ENCODE measurements at places on chromosomes 16 and 17.
A peak's percentile ranks its signal among the peaks of the same experiment; 100 is the strongest.

GRCh38 chr16:46638947-46639925 lies 18.1 kb upstream of the SHCBP1 start:
- DNase-seq, result peak; percentile 22

DNA sequence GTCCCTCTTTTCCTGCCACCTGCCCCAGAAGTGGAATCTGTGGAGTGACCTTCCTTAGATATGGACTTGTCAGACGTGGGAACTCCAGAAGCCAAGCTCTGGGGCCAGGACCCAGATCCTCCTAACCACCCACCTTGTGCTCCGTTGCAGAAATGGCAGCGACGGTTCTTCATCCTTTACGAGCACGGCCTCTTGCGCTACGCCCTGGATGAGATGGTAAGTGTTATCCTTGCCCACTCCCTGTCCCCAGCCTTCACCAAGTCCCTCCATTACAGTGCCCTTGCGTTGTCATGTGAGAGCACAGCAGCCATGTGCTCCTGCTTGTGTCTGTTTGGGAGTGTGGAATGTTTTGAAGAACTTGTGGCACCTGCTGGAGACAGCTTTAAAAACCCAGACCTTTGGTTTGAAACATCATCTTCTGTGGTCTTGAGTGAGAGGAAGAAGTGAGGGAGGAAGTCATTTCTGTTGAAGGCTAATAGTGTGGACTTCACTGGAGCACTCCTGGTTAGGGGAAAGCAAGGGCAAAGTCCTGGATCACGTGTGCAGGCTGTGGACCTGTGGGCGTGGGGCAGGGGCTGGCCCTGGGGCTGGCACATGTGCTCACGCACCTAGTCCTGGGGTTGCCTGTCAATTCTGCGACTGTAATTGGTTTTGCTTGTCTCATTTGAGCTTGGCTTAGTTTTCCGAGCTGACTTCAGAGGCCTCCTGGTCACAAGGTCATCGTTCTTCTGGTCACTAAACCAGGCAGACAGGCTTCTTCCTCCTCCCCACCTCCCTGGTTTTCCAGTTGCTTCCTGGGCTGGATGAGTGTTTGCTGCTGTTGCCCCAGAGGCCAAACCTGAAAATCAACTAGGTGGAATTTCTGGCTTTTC lies 35.8 kb downstream of the MPRIP start:
- no peak for DNase-seq

- no peak for DNase-seq
These were observed 112.1 kb downstream of the SNX11 start for GRCh38 chr17:48219617-48220016.

GRCh38 chr16:88337021-88337420 lies 45.7 kb upstream of the ZNF469 start:
- DNase-seq, result no peak

DNA sequence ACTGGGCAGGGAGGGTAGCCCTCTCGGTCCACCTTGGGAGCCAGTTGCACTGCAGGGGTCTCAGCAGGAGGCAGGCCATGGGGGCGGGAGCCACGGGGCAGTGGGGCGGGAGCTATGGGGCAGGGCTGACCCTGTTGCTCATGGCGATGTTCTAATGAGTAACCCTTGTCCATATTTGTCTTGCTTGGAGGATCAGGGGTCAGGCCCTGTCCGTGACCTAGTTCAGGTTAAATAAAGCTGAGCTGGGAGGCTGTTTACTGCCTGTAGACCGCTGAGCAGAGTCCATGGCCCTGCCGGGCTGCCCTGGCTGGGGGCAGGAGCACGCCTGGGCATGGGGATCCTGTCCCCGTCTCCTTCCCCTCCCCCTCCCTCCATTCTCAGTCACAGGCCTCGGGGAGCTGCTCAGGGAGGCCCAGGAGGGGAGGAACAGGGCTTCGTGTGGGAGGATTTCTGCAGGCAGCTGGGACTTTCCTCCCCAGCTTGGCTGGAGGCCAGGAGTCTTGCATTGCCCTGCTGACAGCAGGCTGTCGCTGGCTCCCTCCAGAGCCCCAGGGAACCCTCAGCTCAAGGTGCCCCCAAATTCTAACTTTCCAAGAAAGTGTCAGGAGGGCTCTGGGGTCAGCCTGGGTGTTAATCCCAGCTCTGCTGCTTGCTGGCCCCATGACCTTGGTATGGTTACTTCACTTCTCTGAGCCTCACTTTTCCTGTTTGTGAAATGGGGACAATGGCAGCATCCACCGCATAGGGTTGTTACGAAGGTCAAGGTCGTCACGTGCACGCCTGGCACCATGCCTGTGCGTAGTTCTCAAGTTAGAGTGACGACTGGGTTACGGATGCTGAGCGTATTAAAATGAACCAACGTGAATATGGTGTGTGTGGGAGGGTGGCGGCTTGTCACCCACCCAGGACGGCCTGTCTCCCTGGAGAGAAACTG lies 6.1 kb upstream of the SERPINF2 start:
- DNase-seq, result peak; percentile 89

GRCh38 chr16:54245788-54246453 lies 40.7 kb downstream of the IRX3 start:
- DNase-seq, result no peak

DNA sequence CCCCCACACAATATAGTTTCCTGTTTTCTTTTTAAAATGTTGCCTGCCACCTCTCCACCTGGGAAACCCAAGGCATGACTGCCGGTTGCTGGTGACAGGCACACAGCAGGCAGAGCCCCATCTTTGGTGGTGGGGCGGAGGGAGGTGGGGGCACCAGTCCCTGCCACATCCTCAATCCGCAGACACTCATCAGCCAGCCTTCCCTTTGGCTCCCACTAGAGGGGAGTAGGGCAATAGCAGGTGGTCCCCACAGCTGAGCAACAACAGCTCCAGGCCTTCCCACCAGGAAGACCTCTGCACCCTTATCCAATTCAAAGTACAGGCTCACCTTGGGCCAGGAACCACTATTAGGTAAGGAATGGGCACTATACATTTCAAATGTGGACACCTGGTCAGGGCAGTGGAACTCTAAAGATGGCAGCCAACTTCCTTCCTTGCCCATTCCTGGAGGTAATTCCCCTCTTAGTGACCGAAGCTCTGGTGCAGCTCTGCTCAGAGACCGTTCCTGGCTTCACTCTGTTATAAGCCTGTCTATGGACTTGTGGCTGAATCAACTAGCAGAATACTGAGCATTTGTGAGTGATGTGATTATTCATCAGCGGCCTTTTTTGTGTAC lies 13.9 kb downstream of the RECQL5 start:
- peak; percentile 63 for DNase-seq

- DNase-seq, result no peak
These were observed 28.2 kb upstream of the HAS3 start for GRCh38 chr16:69077251-69077650.

- DNase-seq, result no peak
These were observed 56.1 kb upstream of the ENDOV start for GRCh38 chr17:80358861-80359260.

DNA sequence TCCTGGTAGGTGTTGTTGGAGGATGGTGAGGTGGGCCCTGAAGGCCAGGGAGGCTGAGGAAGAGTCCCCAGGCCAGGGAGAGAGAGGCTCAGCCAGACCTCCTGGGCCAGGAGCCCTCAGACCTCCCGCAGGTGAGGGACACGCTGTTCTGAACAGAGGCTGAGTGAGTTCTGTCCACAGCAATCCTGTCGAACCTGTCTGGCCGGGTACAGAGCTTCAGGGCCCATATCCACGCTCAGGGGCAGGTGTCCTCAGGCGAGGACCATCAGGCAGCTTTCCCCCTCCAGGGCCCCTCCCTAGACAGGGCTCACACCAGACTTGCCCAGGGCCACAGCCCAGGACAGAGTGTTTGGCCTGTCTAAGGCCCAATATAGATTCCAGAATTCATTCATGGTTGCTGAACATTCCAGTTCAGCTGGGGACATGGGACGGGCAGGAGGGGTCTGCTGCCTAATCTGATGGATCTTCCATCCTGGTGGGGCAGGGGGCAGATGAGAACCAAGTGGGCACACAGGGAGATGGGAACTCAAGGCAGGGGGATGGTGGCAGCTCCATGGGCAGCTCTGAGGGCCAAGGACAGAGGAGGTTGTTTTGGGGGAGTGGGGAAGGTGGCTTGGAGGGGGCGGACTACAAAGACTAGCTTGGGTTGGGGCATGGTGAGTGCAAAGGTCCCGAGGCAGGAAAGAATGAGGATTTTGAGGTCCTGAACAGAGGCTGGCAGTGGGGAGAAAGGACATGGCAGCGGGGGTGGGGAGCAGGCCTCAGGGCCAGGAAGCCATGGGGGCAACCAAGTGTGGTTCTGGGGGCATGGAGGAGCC lies 23.4 kb upstream of the MPRIP start:
- no peak for DNase-seq

GRCh38 chr17:75269844-75270217 lies 1.2 kb downstream of the MIF4GD start:
- no peak for DNase-seq

GRCh38 chr16:68590201-68590994 lies 51.3 kb downstream of the ZFP90 start:
- peak; percentile 14 for DNase-seq

- no peak for DNase-seq
These were observed 36.7 kb upstream of the ERCC4 start for GRCh38 chr16:13883276-13883675.

DNA sequence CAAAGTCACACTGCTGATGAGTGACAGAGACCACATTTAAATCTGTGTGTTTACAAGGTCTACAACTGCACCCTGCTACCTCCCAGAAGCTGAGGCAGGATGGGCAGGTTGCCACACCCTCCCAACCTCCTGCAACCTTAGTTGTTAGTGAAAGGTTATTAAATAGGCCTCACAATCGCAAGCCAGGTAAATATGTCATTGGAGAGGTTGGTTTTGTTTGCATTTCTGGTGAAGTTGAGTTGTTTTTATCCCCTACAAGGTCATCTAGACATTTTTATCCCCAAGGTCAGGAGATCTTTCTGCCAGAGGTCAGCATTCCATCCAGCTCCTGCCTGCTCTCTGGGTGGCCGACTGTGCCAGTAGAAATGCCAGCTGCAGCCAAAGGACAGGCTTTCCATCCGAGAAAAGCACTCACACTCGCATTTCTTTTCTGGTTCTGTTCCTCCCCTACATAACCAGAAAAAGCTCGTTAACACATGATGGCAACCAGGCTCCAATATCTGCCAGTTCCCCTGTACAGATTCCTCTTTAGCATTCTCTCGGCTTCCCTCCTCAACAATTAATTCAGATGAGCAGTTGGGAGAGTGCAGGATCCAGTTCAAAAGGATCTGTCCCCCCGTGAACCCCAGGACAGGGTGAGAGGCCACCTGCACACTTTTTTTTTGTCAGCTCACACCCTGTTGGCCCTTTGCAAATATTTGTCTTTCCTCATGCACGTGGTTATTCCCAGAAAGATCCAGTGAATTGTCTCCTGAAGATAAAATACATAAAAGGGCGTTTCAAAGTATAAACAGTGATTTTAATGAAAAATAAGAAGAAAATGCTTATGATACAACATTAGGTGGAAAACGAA lies 562.8 kb downstream of the MAF start:
- no peak for DNase-seq

DNA sequence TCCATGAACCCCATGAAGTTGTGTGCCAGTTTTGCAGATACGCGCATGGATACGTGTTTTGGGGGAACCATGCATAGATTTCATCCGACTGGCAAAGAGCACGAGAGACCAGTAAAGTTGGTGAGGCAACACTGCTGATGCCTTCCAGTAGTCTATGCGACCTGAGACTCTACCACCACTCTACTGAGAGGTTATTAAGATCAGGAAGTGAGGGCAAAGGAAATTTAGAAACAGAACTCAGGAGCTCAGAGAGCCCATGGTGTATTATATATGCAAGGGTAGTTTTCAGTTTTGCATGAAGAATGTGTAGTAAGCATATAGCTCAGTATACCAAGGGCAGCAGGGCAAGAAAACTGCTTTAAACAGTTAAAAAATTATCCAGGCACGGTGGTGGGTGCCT lies 4.2 kb downstream of the SLX4 start:
- DNase-seq, result no peak

DNA sequence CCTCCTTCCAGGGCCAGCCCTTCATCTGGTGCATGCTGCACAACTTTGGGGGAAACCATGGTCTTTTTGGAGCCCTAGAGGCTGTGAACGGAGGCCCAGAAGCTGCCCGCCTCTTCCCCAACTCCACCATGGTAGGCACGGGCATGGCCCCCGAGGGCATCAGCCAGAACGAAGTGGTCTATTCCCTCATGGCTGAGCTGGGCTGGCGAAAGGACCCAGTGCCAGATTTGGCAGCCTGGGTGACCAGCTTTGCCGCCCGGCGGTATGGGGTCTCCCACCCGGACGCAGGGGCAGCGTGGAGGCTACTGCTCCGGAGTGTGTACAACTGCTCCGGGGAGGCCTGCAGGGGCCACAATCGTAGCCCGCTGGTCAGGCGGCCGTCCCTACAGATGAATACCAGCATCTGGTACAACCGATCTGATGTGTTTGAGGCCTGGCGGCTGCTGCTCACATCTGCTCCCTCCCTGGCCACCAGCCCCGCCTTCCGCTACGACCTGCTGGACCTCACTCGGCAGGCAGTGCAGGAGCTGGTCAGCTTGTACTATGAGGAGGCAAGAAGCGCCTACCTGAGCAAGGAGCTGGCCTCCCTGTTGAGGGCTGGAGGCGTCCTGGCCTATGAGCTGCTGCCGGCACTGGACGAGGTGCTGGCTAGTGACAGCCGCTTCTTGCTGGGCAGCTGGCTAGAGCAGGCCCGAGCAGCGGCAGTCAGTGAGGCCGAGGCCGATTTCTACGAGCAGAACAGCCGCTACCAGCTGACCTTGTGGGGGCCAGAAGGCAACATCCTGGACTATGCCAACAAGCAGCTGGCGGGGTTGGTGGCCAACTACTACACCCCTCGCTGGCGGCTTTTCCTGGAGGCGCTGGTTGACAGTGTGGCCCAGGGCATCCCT lies 7.4 kb downstream of the NAGLU start:
- no peak for DNase-seq

- no peak for DNase-seq
These were observed 33.9 kb upstream of the MLKL start for GRCh38 chr16:74734361-74735161.

DNA sequence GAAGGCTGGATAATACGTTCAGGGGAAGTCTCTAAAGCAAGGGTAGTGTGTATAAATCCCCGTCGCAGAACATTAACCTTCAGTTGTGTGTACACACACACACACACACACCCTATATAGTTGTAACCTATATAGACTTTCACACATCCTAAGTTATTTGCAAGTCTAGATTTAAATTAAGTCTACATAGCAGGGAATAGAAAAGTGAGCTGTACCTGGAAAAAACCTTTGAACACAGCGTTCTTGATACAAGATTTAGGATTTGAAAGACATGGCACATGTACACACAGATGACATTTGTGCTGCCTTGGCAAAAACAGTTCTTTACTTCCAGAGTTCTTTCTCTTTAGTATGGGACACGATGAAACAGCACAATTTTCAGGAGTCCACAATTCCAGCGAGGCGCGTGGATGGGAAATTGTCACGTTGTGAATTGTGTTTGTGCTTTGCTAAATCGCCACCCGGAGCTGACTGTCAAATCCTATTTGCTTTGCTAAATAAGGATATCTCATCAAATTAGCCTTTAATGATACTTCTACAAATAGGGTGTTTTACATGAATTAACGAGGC lies 233.9 kb downstream of the MRTFB start:
- no peak for DNase-seq
